ENCODE measurements at places on chromosomes 7 and 10.

DNA sequence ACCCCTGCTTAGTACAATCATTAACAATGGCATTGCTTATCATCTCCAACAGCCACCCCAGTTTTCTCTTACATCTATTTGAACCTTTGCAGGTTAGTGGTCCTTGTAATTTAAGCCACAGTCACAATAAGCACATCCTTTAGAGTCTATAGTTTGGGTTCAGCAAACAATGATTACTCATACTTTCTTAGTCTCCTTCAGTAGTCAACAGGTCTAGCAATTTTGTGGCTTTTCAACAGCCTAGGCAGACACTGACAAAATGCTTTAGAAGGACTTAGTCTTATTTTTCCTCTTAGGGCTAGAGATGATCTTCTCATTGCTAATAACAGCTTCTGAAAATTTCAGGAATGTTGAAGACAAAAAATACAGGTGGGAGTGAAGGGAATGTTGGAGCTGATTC lies 32.3 kb upstream of the FAM204A start:
- no peak for DNase-seq

DNA sequence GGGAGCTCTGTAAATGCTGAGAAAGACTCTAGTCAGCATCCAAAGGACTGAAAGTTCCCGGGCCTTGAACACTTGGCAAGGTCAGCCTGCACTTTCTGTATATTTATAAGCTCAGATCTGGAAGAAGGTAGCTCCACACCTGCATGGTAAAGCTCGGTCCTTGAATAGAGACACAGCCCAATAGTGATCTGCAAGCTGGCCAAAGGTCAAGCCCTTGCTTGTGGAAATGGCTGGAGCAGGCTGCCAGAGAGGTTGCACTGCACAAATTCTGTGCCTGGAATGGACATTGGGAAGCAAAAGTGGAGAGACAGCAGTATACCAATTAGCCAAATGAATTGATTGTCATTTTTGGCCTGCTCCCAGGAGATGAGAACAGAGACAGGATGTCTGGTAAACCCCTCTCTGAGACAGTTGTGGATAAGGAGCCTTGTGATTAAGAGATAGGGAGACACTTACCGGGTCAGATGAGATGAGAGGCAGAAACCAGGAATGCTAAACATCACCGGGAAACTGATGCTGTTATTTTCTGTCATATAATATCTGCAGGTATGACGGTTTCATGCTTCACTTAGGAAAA lies 8.0 kb upstream of the FRA10AC1 start:
- DNase-seq: no peak

- no peak for DNase-seq
Measured at GRCh38 chr7:80907612-80908011, 11.2 kb downstream of the SEMA3C start.

- DNase-seq: no peak
Measured at GRCh38 chr7:92092210-92092609, 42.1 kb downstream of the CYP51A1 start.

DNA sequence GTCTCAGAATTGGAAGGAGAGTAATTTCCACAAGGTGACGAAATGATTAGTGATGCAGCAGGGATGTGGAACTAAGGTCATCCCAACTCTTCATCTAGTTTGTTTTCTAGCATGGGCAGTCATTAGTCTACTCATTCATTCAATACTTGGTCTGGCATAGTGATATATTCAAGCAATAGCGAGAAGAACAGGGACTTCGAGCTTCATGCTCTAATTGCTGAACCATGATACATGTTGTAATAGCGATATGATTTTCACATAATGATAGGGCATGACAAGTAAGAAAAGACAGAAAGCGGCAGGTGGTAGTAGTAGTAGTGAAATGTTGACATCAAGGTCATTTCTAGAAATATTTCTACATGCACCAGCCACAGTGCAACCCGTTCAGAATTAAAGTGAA lies 652.1 kb downstream of the PHTF2 start:
- no peak for DNase-seq

Measured in GF-D8 (cell line).